ENCODE measurements at places on chromosomes 2 and 18. TPM values are rescaled to one million over a fixed set of nuclear protein-coding genes. Genes with fewer than 3 reads are reported as not detected.

The CYP27A1 gene
- 16.4 TPM for total RNA-seq

The SP140 gene
- 2.7 TPM for total RNA-seq

The SULT1C4 gene
- total RNA-seq = 3.4 TPM

The NT5C1B gene
- total RNA-seq = not detected

The FZD7 gene
- total RNA-seq = 24.2 TPM

DNA sequence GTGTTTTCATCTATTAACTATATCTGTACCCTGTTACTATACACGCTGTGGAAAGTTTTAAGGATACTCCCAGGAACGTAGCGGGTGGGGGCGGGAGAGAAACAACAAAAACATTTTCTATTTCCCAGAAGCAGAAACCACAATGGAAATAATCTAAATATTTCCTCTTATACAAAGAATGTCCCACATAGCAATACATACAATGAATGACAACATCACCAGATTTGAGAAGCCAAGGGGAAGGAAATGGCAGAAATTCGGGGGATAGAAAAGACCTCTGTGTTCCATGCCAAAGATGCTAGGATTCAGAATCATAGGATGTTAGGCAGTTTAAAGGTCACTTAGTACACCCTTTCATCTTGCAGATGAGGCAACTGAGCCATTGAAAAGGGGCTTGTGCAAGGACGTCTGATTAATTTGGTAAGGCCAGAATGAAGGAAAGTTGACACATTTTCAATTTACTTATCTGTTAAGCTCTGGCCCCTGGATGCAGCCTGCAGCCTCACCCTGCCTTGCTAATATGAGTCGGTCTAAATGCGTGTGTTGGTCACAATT is 41.1 kb upstream of the SCYGR1 start:
- no peak for DNase-seq

DNA sequence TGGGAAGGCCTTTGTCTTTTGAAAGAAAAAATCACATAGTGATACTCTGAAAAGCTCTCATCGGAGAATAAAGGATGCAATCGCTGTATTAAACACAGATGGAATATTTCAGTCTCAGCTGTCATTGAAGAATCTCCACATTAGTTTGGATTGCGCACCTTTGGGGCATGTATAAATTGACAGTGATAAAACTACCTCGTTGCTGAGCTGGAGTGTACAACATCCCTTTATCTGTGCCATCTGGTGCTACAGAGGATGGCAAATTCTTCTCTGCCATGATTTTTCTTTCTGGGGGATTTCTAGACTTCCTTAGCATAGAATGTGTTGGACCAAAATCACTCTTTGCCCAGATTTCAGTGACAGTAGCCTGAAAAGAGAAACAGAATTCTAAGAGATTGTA is 185.3 kb downstream of the PARD3B start:
- DNase-seq = no peak

GRCh38 chr2:150646746-150647145 is 159.3 kb upstream of the RND3 start:
- DNase-seq = no peak

DNA sequence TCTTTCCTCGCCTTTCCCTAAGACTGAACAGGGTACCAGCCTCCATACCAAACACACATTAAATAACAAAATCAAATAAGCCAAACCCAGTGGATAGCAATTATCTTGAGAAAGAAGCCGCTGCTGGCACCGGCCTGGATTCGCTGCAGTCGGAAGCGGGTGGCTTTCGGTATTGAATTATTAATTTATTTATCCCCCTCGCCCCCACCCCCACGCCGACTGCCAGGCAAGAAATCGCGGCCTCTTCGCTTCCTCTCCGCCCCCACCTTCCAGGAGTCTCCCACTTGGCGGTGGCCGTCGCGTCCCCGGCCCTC is 370 bp upstream of the ZNF804A start:
- DNase-seq = peak; percentile 43

DNA sequence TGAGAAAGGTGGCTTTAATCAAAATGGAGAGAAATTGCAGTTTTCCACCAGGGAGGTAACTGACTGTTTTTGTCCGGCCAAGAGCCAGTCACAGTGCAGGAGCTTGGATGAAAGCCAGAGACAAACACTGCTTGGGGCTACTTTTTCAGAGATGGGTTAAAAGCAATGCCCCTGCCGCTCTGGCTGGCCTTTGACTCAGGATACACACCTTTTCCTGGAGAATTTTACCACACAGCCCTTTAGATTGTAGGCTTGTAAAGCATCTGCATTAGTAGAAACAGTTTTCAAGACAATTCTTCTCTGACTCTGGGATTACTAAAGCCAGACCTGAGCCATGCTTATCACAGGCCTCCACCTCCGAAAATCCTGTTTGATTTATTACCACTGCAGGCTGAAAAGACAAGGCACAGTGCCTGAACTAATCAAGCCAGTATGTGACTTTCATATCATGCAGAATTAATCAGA is 79.7 kb downstream of the CCBE1 start:
- no peak for DNase-seq

DNA sequence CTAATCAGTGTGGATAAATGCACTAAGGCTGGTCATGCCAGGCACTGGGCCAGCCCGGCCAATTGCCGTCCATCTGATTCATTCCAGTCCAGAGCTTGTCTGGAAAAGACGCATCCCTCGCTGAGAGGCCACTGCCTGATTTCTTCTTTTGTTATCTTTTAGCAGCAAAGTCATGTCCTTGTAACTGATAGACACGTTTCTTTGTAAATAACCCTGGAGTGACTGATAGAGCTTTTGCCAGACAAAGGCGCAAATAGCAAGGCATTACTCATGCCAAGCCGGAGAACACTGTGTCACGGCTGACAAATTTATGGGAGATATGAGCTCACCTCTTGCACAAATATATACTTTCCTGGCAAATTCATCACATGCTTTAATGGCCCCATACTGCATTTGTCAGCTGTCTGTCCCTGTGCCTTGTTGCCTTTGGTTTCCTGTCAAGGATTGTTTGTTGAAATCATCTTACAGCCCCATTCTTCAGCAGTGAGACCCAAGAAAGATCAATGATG is 164.4 kb downstream of the ETAA1 start:
- DNase-seq = no peak

DNA sequence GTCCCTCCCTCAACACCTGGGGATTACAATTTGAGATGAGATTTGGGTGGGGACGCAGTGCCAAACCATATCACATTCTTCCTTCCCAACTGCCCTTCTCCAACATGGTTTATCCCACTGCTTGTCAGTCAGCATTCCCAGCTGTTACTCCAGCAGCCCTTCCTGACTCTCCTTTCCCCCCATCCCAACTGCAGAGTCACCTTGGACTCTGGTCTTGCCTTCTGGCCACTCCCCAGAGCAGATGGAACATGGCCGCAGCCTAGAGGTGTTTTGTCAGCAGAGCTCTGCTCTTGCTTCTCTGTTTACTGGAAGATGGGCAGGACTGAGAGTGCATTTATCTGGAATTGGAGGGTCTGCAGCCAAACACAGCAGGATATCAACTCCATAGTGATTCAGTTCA is 51.2 kb upstream of the MEX3C start:
- no peak for DNase-seq

- no peak for DNase-seq
Observed at GRCh38 chr18:46155641-46156051, 51.5 kb downstream of the HAUS1 start.

GRCh38 chr2:187393211-187393610 is 54.8 kb downstream of the CALCRL start:
- DNase-seq = no peak

DNA sequence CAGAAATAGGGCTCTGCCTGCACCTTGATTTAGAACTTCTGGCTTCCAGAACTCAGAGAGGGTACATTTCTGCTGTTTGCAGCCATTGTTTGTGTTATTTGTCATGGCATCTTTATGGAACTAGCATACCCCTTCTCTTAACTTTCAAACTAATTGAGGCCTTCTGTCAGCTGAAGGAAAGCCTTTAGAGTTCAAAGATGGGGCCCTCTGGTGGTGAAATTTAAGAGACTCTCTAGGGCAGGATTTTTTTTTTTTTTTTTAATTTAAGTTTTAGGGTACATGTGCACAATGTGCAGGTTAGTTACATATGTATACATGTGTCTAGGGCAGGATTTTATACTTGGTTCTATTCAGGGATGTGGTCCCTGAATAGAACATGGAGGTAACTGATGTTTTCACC is 260.6 kb upstream of the LINC00305 start:
- DNase-seq = no peak

DNA sequence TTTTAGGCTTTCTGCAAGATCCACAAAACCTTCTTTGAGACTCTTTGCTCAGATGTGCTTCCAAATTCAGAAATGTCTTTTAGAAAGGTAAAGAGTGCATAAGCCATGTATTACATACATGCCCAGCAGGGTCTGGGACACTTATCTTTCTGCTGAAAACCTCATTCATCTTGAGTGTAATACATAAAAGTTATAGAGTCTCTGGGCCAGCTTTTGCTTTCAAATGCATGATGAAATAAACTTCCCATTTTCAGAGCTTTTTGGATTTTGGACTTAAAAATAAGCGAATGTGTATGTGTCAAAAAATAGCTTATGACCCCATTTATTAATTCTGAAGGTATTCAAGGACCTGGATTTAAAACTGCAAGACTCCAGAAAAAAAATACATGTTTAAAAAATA is 8.0 kb downstream of the CYRIA start:
- no peak for DNase-seq

Data from ureter (tissue), 1 donor.